ENCODE measurements at places on chromosomes 7 and 10. TPM values are rescaled to one million over a fixed set of nuclear protein-coding genes. Genes with fewer than 3 reads are reported as not detected.

- DNase-seq: no peak
Measured at GRCh38 chr7:36644625-36645422, 79.5 kb downstream of the AOAH start.

GRCh38 chr10:112961609-112962008, 11.6 kb downstream of the TCF7L2 start:
- DNase-seq: peak; percentile 58

DNA sequence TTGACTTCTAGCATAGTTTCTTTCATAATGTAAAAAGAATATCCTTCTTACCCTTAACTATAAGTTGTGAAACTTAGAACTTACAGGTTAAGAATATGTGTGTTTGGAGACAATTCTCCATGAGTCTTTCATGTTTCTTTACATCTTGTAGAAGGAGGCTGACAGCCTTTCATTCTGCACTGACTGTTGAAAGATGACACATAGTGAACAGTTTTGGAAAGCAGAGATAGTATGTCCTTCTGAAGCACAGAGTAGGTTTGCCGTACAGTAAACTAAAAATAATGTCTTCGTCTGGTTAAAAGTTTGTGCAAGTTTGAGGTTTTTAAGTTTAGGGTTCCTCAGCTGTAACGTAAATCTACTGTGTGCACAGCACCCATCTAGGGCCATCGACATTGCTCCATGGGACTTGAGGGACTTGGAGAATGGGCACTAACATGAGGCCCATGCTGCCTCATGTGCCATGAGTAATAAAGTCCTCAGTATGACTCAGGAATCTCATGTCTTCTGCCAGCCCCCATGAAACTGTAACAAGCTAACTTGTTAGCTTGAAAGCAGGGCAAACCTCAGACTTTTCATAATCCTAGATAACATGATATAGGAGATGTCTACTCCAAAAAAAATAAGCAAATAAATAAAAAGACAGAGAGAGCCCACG, 24.5 kb upstream of the ELAPOR2 start:
- DNase-seq: no peak

DNA sequence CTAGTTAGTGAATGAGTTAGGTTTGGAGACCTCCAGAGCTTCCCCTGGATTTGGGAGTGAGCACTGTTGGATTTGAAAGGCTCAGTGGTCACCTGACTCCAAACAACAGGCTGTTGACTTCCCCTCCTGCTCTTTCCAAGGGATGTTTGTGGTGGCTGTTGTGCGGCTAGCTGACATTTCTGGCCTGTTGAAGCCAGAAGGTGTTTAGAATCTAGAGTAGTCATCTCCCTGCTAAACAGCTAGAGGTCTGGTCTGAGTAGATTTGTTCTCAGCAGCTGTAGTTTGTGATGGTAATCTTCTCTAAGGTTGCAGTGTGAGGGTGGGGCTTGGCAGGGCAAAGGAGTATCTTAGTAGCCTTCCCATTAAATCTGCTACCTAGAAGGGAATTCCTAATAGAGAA, 30.1 kb downstream of the BPGM start:
- DNase-seq: no peak

DNA sequence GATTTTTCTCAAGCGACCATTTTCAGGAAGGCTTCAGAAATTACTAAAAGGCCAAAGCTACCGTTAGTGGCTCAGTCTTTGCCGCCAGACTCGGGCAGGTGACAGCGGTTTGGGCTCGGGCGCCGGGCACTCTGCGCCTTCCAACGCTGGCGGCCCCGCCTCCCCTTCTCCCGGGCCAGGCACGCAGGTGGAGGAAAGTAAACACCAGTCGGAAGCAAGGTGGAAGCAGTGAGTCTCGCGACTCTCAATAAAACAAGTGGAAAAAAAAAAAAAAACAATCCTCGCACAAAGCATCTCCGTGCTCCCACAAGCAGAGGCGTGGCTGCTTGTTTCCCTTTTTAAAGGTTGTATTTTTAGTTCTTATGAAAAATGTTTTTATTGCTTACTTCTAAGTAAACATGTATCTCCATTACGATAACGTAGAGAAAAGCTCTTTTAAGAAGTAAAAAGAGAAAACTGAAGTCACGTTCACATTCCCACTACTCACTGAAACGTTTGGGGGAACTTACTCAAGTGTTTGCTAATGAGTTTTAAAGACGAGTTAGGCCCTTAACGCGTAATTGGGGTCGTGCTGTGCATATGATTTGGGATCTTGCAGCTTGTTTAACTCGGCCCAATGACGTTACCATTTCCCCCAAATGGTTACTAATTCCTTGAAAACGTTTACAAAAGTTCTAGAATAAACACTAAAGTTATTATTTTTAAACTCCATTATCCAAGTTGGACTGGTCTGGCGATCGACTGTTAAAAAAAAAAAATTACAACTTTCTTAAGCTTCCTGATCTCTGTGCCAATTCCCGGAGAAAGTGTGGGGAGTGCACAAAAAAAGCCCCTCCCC, 864 bp downstream of the CDCA7L start:
- DNase-seq: no peak

GRCh38 chr10:74587109-74587854, 239.1 kb upstream of the KAT6B start:
- no peak for DNase-seq

DNA sequence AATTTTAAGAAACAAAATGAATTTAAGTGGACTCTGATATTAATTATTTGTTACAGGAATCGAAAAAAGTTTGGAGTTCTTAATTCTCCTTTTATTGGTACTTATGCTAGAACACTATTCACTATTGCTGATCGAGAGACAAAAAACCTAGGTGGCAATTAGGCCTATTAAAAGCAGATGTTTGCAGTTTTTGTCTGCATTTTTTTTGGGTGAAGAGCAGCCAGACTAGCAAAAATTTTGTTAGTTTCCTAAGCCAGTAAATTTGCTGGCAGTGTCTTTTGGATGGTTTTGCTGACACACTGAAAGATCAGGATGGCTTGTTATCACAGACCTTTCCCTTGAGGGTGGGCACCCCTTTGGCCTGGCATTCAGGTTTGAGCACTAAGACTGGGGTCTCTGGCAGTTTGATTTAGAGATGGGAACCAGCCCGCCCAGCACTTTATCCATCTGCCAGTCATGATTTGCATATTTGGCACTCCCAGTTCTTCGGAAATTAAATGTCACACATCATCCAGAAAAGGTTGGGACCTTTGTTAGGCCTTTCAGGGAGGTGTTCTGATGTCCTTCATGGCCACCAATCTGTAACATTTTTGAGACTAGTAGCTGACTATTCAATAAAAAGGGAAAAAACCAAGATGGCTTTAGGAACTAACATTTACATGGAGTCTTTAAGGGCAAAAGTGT, 57.3 kb downstream of the INPP5F start:
- DNase-seq: no peak

DNA sequence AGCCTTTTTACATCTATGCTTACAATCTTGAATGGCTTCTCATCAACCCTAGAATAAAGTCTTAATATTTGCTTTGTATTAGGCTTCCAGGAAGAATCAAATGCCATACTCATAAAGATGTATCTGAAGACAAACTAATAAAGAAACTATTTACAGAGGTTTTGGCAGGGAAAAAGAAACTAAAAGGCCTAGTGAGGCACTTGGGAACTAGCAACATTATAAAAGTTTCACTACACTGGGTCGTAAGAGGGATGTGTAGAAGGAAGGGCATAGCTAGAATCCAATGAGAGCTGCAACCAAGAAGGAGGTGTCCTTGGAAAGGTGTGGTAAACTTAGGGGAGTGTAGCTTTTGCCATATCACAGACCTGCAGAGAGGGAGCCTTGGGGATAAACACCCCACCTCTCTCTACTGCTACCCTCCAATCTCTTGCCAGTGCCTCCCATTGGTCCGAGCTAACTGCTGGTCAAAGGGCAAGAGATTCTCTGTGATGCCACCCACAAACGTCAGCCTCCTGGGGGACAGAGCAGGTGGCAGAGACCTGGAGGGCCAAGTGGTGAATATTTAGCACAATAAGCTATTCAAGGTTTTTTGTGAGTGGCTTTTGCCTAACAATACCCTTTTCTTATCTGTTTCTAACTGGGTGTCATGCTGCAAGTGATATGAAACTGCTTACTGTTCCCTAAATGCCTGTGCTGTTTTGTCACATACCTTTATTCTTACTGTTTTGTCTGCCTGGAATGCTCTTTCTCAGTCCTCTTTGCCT, 60.7 kb downstream of the CPED1 start:
- DNase-seq: no peak

ANKRD22 gene
- total RNA-seq: under 0.01 TPM

GHRHR gene
- not detected for total RNA-seq

DNA sequence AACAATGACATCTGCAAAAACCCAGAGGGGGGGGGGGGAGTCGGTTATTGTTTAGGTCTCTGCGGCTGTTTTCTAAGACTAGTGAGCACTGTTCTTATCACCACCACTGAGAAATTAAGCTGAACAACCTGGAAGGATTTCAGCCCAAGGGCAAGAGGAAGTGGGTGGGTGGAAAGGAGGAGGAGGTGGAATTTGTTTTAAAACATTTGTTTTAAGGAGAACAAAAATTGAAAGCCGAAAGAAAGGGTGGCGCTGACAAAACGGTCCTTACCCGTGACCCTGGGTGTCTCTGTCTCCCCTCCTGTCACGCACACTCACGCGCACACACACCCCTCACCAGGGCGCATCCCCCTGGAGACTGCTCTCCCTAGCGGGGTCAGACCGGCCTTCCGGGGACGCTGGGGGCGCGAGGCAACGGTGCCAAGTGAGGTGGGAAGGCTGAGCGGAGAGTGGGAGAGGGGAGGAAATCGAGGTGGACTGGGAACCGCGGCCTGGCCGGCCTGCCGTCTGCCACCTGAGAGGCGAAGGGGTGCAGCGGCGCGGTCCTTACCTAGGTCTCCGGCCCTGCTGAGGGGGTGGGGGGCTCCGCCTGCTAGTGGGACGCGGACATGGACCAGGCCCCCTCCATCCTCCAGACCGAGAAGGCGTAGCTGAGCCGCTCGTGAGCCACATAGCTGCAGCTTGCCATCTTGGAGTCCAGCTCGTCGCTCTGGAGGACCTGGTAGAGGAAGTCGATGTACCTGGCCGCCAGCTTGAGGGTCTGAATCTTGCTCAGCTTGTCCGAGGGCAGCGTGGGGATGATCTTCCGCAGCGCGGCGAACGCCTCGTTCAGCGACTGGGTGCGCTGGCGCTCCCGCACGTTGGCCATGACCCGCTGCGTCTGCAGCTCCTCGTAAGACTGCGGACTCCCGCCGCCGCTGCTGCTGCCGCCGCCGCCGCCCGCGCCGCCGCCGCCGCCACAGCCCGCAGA, 1.0 kb downstream of the TWIST1 start:
- no peak for DNase-seq

GPR158 gene
- total RNA-seq: under 0.01 TPM

FAM171A1 gene
- 1.1 TPM for total RNA-seq
